ENCODE measurements at places on chromosomes 6 and 20.

- DNase-seq = no peak
These were observed 206.2 kb upstream of the TCF21 start for GRCh38 chr6:133682506-133683307.

DNA sequence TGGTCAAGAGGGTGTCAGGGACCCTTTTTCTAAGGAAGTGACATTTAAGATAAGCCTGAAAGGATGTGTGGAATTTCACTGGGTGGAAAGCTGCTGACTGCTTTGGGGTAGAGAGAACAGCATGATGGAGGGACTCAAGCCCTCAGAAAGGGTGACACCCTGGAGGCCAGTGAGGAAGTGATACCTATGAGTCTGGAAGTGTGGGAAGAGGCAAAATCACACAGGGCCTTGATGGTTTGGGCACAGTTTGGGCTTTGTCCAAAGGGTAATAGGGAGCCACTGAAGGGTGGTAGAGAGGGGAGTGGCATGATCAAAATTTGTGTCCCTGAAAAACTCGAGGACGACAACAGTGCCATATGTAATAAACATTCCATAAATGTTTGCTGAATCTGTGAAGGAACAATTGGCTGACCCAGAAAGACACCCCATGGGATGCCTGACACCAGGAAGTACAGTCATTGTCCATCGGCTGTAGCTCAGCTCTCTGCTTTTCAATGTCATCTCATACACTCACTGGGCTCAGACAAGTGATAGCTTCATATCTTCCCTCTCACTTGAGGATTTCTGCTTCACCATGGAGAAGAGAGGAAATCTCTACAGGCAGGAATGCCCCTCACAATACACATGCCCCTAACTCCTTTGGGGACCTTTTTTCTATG lies 21.3 kb downstream of the CASS4 start:
- DNase-seq = no peak

DNA sequence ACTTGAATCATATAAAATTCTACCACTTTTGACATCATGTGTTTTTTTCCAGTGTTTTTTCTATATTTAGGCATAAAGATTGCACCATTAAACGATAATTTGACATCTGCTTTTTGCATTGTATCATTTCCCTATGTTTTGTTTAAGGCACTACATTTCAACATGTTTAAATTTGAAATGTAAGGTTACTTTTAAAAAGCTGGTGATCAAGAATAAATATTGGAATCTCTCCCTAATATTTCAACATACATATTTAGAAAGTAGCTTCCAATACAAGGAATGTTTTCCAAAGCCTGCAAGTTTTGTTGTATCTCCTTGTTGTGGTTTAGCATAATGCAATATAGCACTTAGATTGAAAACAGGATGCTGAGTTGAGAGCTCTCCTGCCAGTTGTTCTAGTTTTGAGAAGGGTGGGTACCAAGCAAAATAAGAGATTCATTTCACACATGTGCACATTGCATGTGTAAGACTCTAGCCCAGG lies 76.5 kb downstream of the SYNJ2 start:
- no peak for DNase-seq

- no peak for DNase-seq
These were observed at the start of gene LY6G6D for GRCh38 chr6:31715022-31715958. LY6G6D (plus strand) TSS chr6:31715348; CDS start chr6:31715356, 8 bp downstream.

- DNase-seq = no peak
These were observed 116.5 kb downstream of the CCDC170 start for GRCh38 chr6:151610326-151610725.

GRCh38 chr20:1368448-1369199 lies 24.2 kb downstream of the FKBP1A start:
- DNase-seq = no peak

GRCh38 chr20:258963-259362 lies 1.4 kb downstream of the DEFB132 start:
- no peak for DNase-seq

GRCh38 chr20:10219452-10219791 lies 792 bp downstream of the SNAP25 start:
- peak; percentile 52 for DNase-seq

- DNase-seq = no peak
These were observed 10.6 kb downstream of the FKBP5 start for GRCh38 chr6:35678021-35678654.

DNA sequence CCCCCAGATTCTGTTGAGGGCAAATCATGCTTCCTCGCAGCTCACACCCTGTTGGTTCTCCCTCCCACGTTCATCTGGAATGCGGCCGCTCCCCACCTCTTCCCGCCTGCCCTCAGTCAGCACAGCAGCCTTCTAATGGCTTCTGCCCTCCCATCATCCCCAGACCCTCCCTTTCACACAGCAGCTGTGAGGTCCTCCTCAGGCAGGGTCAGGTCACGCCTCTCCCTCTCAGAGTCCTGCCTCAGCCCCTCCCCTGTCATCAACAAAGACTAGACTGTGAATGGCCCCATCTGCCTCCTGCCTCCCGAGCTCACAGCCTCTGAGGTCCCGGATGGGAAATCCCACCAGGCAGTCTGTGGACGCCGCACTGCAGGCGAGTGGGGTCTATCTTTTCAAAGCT lies 7.9 kb upstream of the BHLHE23 start:
- no peak for DNase-seq

- DNase-seq = no peak
These were observed 41.5 kb upstream of the SRF start for GRCh38 chr6:43129434-43130194.

GRCh38 chr6:4460586-4461475 lies 315.4 kb upstream of the CDYL start:
- no peak for DNase-seq

Measured in stimulated activated naive CD4-positive, alpha-beta T cell treated with Interleukin-2 at 50 U/mL for 16 hours (primary cell).